Stomach (tissue), 19 donors: ENCODE measurements at places on chromosomes 11 and 22. TPM values are rescaled to one million over a fixed set of nuclear protein-coding genes. Genes with fewer than 3 reads are reported as not detected.

DNA sequence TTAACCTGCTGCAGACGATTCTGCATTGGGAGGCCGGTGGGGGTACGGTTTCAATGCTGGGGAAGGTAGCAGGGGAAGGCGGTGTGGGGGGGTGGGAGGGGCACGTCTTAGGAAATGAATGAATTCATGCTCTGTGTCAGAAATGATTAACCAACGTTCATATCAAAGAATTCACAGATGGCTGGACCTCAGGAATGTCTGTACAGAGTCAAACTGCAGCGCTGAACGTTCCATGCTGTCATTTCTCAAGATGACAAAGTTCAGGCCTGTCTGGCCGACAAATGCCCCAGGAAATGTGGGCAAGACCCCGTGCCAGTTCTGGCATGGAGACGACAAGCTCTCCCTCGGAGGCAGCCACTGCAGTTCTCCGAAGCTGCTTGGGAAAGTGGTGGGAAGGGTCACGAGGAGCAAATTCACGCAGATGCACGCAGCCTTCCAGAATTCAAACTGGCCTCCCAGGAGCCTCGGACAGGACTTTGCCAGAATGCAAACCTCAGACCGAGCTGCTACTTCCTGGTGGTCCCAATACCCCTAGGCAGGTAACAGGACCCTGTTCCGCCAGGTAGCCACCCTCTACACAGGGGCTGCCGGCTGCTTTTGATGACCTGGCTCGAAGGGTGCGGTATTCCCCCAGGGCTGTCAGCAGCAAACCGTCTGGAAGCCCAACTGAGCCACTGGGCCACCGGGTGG, 81.5 kb downstream of the TRMU start:
- H3K27ac ChIP-seq: no peak overlapping the region
- H3K27me3 ChIP-seq: no peaks in the 10 kb centered on the region
- no peak overlapping the region for H3K4me3 ChIP-seq

The TRIM68 gene
- 18.0 TPM for total RNA-seq

DNA sequence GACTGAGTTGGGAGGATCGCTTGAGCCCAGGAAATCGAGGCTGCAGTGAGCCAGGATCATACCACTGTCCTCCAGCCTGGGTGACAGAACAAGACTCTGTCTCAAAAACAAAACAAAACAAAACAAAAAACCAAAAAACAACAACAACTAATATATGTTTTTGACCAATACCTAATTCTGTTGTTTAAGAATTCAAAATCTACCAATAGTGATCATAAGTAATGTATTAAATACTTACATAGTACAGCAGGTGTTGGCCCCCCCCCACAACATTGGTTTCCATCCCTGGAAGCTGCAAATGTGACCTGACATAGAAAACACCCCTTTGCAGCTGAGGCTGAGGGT, 74.7 kb downstream of the KCNQ1 start:
- H3K27ac ChIP-seq: no peak overlapping the region
- peaks cover 3% of the 10 kb centered on the region for H3K4me1 ChIP-seq
- DNase-seq: no peak
- H3K27me3 ChIP-seq: peaks cover 6% of the 10 kb centered on the region

- H3K27ac ChIP-seq: no peak overlapping the region
- H3K4me1 ChIP-seq: no peaks in the 10 kb centered on the region
- peak; percentile 51 for DNase-seq
- no peaks in the 10 kb centered on the region for H3K36me3 ChIP-seq
- H3K27me3 ChIP-seq: no peaks in the 10 kb centered on the region
Observed at GRCh38 chr11:128361451-128362020, 225.8 kb downstream of the ETS1 start.

- H3K27ac ChIP-seq: no peak overlapping the region
- H3K4me1 ChIP-seq: peaks cover 9% of the 10 kb centered on the region
- no peaks in the 10 kb centered on the region for H3K36me3 ChIP-seq
- H3K4me3 ChIP-seq: no peak overlapping the region
- DNase-seq: no peak
Observed at GRCh38 chr11:129704831-129705230, 110.8 kb upstream of the TMEM45B start.
